ENCODE measurements at places on chromosomes 12 and 14.
A peak's percentile ranks its signal among the peaks of the same experiment; 100 is the strongest.

DNA sequence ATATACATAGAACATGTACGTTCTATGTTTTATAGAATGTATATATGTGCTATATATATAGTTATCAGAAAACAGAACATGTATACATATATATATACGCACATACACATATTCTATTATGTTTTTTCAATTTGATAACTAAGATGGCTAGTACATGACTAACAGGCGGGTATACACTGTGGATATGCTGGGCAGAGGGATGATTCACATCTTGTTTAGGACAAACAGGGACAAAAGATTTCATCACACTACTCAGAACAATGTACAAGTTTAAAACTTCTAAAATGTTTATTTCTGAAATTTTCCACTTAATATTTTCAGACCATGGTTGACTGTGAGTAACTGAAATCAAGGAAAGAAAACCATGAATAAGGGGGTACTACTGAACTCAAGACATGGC, 17.4 kb downstream of the TIMELESS start:
- DNase-seq = peak; percentile 61

DNA sequence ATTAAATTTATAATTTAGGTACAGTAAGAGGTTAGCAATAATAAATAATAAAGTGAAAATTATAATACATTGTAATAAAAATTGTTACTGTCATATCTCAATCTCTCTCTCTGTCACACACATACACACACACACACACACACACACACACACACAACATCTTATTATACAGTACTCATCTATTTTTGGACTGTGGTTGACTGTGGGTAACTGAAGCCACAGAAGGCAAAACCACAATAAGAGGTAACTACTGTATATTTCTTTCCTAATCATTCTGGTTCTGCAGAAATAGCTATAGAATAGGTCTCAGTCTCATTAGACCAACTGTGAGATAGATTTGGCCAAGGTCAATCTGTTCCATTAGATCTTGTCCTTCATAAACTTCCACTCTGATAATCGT, 33.1 kb upstream of the PTPRO start:
- DNase-seq = no peak

DNA sequence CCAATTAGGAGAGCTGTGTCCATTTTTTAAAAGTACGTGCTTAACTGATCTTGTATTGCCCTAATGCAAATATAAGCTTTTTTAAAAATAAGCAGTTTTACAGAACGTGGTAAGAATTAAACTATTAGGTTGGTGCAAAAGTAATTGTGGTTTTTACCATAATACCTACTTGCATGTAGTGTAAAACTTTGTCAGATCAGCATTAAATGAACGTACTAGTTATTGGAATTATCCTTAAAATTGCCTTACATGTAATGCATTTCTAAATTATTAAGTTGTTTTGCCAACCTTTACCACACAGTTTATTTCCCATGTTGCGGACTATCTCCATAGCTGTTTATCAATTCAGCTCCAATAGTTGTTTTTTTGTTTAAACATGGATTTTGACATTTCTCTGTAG, 10.9 kb downstream of the CAND1 start:
- DNase-seq = no peak

- no peak for DNase-seq
Measured at GRCh38 chr12:6416596-6416995, 28.2 kb upstream of the CD27 start.

- DNase-seq = no peak
Measured at GRCh38 chr14:60169722-60170121, 4.5 kb upstream of the DHRS7 start.

- DNase-seq = no peak
Measured at GRCh38 chr14:56208520-56208919, 90.3 kb downstream of the PELI2 start.

DNA sequence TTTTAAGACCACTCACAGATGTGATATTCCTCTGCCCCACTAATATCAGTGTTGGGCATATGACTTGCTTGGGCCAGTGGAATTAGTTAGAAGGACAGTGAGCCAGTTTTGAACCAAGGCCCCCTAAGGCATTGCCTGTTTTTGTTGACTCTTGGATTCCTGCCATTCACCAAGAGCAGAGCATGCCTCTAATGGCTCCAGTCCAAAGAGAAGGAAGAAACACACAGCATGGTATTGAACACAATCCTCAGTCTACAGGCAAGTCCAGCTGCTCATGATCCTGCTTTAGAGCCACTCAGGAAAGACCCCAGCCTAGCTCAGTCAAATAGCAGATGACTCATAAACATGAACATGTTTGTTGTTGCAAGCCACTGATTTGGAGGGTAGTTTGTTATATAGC, 1201.5 kb downstream of the BCL11B start:
- no peak for DNase-seq

- DNase-seq = no peak
Measured at GRCh38 chr12:50765095-50765911, 1.4 kb downstream of the ATF1 start.

DNA sequence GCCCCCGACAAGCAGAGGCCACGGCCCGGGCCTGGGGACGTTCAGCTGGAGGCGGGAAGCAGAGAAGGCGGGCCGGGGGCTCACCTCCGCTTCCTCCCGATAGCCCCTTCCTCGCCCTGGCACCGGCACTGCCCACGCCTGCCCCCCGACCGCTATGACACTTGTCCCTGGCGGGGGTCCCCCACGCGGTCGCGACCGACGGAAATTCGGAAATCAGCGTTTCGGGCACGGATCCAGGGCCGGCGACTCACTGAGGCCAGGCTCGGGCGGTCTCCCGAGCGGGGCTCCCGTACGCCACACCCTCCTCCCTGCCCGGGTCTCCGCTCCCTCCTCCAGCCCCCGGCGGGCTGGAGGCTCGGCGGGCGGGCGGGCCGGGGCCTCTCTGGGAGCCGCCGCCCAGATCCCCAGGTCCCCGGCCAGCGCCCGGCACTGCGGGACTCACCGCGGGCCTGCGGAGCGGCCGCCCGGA, 581 bp downstream of the PITPNM2 start:
- DNase-seq = no peak

- peak; percentile 97 for DNase-seq
Measured at GRCh38 chr12:32533971-32534590, 134.7 kb downstream of the FGD4 start.

GRCh38 chr12:125512541-125513298, 447.5 kb downstream of the AACS start:
- DNase-seq = no peak

DNA sequence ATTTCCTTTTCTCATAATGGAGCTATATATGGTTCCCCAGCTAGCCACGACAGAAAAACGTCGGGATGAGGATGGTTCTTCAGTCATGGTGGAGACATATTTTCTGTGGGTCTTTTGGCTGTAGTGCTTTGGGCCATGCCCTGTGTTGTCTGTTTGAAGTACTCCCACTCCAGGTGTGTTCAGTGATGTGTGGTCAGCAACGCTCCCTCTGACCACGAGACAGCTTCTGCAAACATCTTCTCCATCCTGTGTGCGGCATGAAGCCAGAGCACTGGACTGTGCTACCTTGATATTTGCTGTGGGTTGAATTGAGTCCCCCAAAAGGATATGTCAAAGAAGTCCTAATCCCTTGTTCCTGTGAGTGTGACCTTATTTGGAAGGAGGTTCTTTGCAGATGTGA, 931.2 kb downstream of the NRXN3 start:
- no peak for DNase-seq

DNA sequence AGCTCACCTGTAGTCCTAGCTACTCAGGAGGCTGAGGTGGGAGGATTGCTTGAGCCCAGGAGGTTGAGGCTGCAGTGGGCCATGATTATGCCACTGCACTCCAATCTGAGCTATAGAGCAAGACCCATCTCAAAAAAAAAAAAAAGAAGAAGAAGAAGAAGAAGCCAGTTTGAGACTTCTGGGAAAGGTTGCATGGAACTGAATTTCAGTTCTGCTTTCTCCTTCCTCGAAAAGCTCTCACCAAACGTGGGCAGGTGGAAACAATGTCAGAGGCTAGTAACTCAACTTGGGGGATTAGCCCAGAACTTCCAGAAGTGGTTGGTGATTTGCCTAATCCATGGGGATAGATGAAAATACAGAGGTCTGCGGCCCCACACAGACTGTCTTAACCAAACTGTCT, 18.7 kb downstream of the FLVCR2 start:
- no peak for DNase-seq

DNA sequence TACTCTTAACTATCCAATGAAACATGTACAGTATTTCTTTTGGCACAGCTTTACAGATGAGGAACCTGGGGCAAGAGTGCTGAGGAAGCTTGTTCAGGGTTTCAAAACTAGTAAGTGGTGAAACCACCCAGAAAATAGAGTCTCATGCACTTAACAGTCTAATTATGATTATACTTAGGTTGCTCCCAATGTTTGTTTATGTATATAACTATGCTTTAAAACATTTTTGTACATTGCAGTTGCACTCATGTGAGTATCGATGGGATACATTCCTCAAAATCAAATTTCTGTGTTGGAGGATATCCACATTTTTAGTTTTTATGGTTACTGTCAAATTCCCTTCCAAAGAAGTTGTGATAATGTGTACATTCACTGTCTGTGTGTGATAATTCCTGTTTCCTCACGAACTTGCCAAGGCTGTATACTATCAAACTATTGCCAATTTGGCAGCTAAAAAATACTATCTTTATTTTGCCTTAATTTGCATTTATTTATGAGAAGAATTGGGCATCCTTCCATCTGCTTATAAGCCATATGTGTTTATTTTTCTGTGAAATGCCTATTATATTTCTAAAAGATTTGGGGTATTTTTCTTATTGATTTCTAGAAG, 143.9 kb upstream of the SSTR1 start:
- DNase-seq = no peak

- no peak for DNase-seq
Measured at GRCh38 chr12:118373616-118374015, 909 bp upstream of the TAOK3 start.

DNA sequence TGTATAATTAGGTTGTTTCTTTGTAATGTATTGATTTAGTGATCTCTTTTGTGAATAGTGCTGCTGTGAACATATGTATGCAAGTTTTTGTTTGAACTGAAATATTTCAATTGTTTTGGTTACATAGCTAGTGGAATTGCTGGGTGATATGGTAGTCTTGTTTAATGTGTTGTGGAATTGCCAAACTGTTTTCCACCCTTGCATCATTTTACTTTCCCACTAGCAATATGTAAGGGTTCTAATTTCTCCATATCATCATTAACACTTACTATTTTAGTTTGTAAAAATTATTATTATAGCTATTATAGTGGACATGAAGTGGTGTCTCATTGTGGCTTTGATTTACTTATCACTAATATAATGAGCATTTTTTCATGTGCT, 5.9 kb downstream of the G2E3 start:
- no peak for DNase-seq

- no peak for DNase-seq
Measured at GRCh38 chr12:130504110-130504839, 166.6 kb downstream of the PIWIL1 start.

GRCh38 chr14:50762931-50763300, 68.0 kb downstream of the NIN start:
- no peak for DNase-seq

- no peak for DNase-seq
Measured at GRCh38 chr12:9948606-9949296, 16.6 kb upstream of the CLEC2A start.

DNA sequence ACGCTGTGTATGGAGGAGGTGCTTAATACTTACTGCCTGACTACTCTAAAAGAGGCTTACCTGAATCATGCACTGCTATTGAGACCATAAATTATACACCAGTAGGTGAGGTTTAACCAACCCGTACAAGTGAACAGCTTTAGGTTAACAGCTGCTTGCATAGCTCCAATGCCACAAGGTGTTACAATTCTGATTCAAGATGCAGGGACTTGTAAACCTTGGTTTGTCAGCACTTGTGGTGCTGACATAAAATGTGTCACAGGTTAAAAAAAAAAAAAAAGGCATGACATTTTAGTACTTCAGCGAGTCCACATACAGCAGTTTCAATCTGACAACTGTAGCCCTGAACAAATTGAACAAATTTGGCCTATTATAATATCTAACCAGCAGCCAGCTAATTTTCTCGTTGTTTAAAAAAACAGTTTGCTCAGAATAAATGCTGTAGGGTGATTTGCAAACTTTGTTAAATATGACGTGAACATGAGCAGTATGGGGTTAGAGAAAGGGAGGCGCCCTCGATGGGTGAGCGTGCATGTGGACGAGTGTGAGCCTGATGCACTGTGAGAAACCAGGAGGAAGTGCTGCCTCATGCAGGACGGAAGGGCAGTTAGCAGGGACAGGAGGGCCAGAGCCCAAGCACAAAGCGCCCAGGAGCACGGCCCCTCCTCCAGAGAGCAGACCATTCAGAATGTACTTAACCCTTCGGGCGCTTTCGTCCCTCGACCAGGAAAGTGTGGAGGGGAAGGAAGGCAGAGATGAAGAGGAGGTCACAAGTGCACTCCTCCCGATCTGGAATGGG, 44.7 kb downstream of the TCHP start:
- DNase-seq = no peak

GRCh38 chr14:41607304-41607775, 664 bp downstream of the LRFN5 start:
- no peak for DNase-seq
